Caco-2 (cell line): ENCODE measurements at places on chromosomes 7 and 10. TPM values are rescaled to one million over a fixed set of nuclear protein-coding genes. Genes with fewer than 3 reads are reported as not detected.
A peak's percentile ranks its signal among the peaks of the same experiment; 100 is the strongest.

DNA sequence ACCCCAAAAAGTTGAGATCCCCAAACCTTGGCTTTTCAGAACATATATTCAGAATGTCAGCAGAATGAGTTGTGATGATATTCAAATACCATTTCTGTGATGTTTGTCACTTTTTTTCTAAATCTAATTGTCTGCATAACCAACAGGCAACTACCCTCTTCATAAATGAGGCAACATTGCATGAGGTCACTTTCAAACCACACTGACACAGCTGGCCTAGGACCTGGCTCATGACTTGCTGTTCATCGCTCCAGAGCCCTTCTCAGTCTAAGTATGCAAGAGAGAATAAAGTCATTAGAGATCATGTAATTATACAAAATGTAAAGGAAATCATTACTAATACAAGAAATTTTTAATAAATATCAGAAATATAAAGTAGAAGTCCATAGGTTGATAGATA is 681.9 kb downstream of the GRM8 start:
- H3K4me1 ChIP-seq, result no peaks in the 10 kb centered on the region
- no peak overlapping the region for H3K4me3 ChIP-seq
- no peaks in the 10 kb centered on the region for H3K27me3 ChIP-seq
- DNase-seq, result no peak
- no peaks in the 10 kb centered on the region for H3K36me3 ChIP-seq

DNA sequence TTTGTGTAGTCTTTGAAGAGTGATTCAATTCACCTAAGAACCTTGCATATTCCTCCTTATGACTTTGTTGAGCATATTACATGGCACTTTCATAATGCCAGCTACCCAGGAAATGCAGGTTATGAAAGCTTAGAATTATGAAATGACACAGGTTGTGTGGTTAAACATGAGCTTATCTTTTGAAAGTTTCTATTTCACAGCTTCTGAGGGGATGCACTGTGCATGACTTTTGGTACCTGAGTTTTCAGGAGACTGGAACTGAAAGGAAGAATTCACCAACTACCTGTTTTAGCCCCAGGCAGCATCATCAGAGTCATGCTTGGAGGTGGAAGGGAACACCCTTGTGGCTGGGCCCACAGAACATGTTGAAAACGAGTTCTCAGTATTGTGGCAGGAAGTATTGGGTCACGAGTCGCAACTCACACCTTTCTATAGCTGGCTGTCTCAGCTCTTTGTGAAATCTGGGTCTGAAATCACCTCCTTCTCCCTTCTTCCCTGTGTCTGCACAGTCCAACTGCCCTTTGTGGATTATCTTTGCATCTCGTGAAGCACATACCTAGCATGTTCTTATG is 228.2 kb downstream of the PTEN start:
- no peak for DNase-seq
- H3K36me3 ChIP-seq, result no peaks in the 10 kb centered on the region
- peak overlapping the region; percentile 60 for H3K27ac ChIP-seq
- peaks cover 5% of the 10 kb centered on the region; the same call in 1 of the 2 replicates for H3K4me1 ChIP-seq
- H3K27me3 ChIP-seq, result no peaks in the 10 kb centered on the region

DNA sequence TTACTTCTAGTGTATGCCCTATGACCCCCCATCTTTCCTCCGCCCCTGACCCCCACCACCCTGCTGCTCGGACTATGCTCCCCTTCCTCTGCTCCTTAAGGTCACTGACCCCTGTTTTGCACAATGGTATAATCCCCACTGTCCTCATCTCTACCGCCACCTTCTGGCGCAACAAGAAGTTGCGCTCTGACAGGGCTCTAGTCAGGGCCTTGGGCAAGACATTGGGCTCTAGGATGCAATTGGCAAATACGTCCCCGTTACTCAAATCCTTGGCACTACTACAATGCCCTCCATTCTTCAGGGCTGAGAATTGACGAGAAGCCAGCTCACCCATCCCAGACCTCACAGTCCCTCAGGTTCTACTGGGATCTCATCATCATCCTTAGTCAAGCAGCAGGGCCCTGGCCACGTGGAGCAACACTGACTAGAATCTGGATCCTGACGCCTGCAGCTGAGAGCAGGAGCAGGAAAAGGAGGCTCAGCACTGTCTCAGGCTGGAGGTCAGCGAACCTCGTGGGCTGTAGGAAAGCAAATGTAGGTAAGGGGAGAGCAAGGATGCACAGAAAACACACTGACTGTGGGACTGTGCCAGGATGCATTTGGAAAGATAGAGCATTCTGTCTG is 10.6 kb downstream of the LRIT2 start:
- DNase-seq, result no peak
- no peaks in the 10 kb centered on the region for H3K36me3 ChIP-seq
- H3K27me3 ChIP-seq, result peaks cover 2% of the 10 kb centered on the region; the same call in 1 of the 2 replicates
- H3K4me1 ChIP-seq, result no peaks in the 10 kb centered on the region
- no peak overlapping the region for H3K4me3 ChIP-seq
- no peak overlapping the region for H3K27ac ChIP-seq

The HABP2 gene
- 21.0 and 24.3 TPM in 2 replicates for total RNA-seq

DNA sequence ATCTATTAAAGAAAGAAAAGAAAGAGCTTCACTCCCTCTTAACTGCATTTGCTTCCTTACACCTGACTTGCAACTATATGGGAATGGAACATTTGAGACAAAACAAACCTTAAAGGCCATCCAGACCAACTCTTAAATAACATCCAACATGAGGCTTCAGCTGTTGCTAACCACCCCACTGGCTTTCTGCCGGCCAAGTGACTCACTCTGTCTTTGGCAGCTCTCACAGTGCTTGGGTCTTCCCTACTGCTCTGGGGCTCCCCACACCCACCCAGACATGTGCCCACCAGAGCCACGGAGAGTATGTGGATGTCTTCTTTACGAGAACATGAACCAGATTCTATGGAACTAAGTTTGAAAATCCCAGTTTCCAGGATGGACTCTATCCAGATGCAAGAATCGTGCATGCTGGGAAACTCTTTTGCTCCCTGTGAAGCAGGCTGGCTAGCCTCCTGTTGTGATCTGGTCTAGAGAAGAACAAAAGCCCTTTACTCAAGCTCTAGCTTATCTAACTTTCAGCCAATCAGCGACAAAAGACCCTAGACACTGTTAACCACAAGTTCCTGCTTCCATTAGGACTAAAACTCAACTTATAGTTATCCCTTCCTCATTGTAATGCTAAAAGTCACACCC is 245.7 kb downstream of the TCERG1L start:
- no peaks in the 10 kb centered on the region for H3K36me3 ChIP-seq
- H3K4me1 ChIP-seq, result no peaks in the 10 kb centered on the region
- H3K27ac ChIP-seq, result no peak overlapping the region
- DNase-seq, result no peak

- H3K36me3 ChIP-seq, result no peaks in the 10 kb centered on the region
- H3K27ac ChIP-seq, result no peak overlapping the region
- no peak for DNase-seq
- peaks cover 9% of the 10 kb centered on the region; the same call in 1 of the 2 replicates for H3K4me1 ChIP-seq
- no peak overlapping the region for H3K4me3 ChIP-seq
These were observed 37.2 kb upstream of the JCAD start for GRCh38 chr10:30096564-30096963.

GRCh38 chr7:68041554-68041953 is 1044.9 kb downstream of the TYW1 start:
- no peaks in the 10 kb centered on the region for H3K27me3 ChIP-seq
- H3K4me1 ChIP-seq, result no peaks in the 10 kb centered on the region
- no peak overlapping the region for H3K27ac ChIP-seq
- no peak for DNase-seq
- no peak overlapping the region for H3K4me3 ChIP-seq
- H3K36me3 ChIP-seq, result no peaks in the 10 kb centered on the region

The KDM7A gene
- 3.6 and 5.1 TPM in 2 replicates for total RNA-seq

DNA sequence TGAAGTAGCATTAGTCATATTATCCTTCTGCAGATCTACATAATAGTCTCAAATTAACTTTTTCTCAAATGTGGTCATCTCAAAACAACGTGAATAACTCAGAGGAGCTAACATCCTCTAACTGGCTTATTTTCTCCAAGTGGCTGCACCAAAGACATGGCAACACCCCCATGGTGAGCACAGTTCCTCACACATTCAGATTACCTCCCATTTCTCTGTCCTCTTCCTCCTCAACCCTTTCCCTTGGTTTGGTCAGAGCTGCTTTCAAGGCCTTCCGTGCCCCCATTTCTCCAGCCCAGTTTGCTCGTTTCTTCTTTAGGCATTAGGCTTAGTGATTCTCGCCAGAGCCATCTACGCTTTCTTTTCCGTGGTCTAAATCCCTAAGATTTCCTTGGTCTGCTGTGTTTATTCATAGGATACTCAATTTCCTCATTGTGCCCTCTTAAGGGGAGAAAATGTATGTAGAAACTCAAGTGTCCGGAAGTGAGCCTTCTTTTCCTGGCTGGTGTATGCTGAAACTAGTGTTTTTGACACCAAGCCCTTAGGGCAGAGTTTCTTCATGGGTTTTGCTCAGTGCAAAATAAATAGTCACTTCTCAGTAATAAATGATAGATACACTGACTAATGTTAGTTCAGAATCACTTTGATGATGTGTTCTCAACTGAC is 2.6 kb downstream of the MET start:
- H3K4me1 ChIP-seq, result peaks cover 5% of the 10 kb centered on the region
- DNase-seq, result no peak
- H3K36me3 ChIP-seq, result no peaks in the 10 kb centered on the region
- no peaks in the 10 kb centered on the region for H3K27me3 ChIP-seq
- H3K27ac ChIP-seq, result no peak overlapping the region

- H3K36me3 ChIP-seq, result no peaks in the 10 kb centered on the region
- DNase-seq, result no peak
- no peak overlapping the region for H3K4me3 ChIP-seq
- no peaks in the 10 kb centered on the region for H3K4me1 ChIP-seq
- no peaks in the 10 kb centered on the region for H3K27me3 ChIP-seq
These were observed 339.5 kb upstream of the NRP1 start for GRCh38 chr10:33673839-33674415.

The CC2D2B gene
- total RNA-seq, result 0.39 and 0.77 TPM in 2 replicates

DNA sequence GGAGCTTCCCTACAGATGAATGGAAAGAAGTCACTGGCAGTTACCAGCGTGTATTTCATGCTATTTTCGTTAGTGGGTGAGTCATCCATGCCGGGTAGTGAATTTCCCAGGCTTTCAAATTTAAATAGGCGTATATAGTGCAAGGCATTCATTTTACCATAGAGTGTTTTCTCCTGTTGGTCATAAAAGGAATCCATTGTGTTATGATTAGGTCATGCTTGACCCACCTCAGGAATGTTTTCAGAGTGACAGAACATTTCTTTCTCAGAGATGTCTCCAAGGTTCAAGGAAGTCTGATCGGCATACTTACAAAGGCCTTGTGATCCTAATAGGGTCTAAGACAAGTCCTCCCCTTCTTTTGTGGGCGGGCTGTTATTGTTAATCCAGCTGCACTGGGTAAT is 110.7 kb downstream of the AKR1D1 start:
- H3K36me3 ChIP-seq, result no peaks in the 10 kb centered on the region
- no peak overlapping the region for H3K27ac ChIP-seq
- no peaks in the 10 kb centered on the region for H3K4me1 ChIP-seq
- no peaks in the 10 kb centered on the region for H3K27me3 ChIP-seq
- DNase-seq, result no peak
- no peak overlapping the region for H3K4me3 ChIP-seq

DNA sequence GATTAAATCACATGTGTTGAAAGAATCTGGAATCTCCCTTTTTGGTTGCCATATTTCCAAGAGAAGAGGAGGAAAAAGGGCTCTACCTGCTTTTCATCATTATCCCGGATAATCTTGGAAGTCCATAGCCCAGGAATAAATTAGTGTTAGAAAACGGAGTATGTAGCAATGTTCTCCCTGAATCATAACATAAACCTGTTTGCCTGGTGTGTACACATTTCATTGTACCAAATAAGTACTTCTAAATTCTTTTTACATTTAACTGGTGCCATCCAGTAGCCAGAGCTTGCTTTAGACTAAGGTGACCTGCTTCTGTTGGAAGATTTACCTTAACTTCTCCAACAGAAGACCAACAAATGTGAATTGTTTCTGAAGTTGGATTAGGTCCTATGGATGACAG is 182.3 kb upstream of the C7orf33 start:
- no peaks in the 10 kb centered on the region for H3K36me3 ChIP-seq
- H3K4me1 ChIP-seq, result no peaks in the 10 kb centered on the region
- no peaks in the 10 kb centered on the region for H3K27me3 ChIP-seq
- H3K4me3 ChIP-seq, result no peak overlapping the region

DNA sequence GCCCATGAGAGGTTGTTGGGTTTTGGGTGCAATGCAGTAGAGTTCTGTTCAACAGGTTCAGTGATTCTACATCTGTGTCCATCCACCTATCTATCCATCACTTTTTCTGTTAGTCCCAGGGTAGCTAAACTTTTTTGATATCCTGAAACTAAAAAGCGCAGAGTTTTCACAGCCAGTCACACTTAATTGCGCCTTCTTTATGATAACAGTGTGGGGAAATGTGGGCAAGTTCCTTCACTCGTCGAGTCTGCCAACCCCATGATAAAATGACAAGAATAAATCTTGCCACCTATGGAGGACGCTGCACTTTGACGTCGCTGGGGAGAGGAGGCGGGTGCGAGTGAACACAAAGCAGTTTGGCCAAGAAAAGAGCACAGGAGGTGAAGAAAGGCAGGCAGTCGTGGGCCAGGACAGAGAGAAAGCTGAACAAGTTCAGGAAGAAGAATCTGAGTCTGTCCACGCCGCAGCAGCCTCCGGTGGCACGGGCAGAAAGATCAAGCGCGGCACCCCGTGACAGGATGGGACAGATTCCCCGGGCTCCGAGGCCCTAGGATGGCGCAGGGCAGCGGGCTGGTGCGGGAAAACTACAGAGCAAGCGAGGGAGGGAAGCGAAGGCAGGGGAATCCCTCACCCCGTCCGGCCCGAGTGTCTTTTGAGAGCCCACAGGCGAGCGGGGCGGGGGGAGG is 9.2 kb downstream of the SP8 start:
- DNase-seq, result no peak
- H3K36me3 ChIP-seq, result no peaks in the 10 kb centered on the region
- H3K27ac ChIP-seq, result peak overlapping the region; percentile 56
- peaks cover 10% of the 10 kb centered on the region; the same call in 1 of the 2 replicates for H3K4me1 ChIP-seq
- H3K4me3 ChIP-seq, result peak overlapping the region; percentile 45

The CYP3A7 gene
- total RNA-seq, result not detected in 2 replicates

DNA sequence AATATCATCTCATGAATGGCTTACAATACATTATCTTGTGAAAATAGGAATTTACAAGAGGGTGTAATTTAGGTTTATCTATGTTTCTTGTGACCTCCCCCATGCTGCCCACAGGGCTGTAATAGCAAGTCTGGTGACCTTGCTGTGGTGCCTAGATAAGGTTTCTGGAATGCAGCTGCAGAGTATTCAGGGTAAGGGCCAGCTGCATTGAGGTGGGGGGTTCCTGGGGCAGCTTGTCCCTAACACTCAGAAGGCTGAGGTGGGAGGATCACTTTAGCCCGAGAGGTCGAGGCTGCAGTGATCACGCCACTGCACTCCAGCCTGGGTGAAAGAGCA is 5.3 kb upstream of the DHTKD1 start:
- H3K27ac ChIP-seq, result no peak overlapping the region
- H3K4me3 ChIP-seq, result no peak overlapping the region
- H3K36me3 ChIP-seq, result no peaks in the 10 kb centered on the region
- no peak for DNase-seq
- H3K4me1 ChIP-seq, result peaks cover 10% of the 10 kb centered on the region; the same call in 1 of the 2 replicates

The EVX1 gene
- total RNA-seq, result not detected in 2 replicates

The INMT gene
- total RNA-seq, result 2.2 and 3.3 TPM in 2 replicates

- no peak for DNase-seq
- no peaks in the 10 kb centered on the region for H3K36me3 ChIP-seq
- no peak overlapping the region for H3K4me3 ChIP-seq
- no peaks in the 10 kb centered on the region for H3K27me3 ChIP-seq
These were observed 17.7 kb upstream of the C10orf67 start for GRCh38 chr10:23362069-23362830.

GRCh38 chr10:7559386-7559785 is 107.4 kb downstream of the ITIH5 start:
- DNase-seq, result no peak
- peaks cover 7% of the 10 kb centered on the region; the same call in 1 of the 2 replicates for H3K4me1 ChIP-seq
- H3K27me3 ChIP-seq, result no peaks in the 10 kb centered on the region
- no peaks in the 10 kb centered on the region for H3K36me3 ChIP-seq
